ENCODE measurements at places on chromosomes 13 and 19.

DNA sequence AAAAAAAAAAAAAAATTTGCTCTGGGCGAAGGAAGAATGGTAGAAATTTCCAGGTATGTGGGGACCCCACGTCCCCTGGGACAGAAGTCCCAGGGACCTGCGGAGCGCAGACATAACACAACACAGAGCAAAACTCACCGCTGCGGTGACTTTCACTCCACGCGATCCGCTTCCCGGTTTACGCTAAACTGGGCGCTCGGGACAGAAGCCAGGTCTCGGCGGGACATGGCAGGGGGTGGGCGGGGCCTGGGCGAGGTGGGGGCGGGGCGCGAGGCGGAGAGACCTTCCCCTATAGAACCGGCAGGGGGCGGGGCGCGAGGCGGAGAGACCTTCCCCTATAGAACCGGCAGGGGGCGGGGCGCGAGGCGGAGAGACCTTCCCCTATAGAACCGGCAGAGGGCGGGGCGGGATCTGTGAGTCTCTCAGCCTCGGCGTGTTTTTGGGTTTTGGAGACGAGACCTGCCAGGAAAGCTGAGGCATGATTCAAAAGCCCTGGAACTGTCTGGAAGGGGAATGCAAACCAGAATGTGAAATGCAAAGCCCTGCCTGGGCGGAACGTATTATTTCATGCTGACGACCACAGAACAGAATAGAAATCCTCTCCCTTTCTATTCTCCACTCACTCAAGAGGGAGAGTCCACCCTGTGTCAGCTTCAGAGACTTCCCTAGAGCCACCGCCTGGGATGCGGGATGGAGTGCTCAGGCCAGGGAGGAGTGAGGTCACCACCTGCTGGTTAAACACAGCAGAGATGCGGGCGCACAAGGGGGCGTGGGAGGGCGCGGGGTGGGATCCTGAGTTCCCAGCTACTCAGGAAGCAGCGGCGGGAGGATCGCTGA, 20.2 kb upstream of the ERVV-1 start:
- DNase-seq, result peak; percentile 84

GRCh38 chr19:16541526-16542044, 652 bp downstream of the CHERP start:
- DNase-seq, result no peak

- no peak for DNase-seq
Measured at GRCh38 chr19:46058778-46059177, 18.0 kb upstream of the IGFL4 start.

DNA sequence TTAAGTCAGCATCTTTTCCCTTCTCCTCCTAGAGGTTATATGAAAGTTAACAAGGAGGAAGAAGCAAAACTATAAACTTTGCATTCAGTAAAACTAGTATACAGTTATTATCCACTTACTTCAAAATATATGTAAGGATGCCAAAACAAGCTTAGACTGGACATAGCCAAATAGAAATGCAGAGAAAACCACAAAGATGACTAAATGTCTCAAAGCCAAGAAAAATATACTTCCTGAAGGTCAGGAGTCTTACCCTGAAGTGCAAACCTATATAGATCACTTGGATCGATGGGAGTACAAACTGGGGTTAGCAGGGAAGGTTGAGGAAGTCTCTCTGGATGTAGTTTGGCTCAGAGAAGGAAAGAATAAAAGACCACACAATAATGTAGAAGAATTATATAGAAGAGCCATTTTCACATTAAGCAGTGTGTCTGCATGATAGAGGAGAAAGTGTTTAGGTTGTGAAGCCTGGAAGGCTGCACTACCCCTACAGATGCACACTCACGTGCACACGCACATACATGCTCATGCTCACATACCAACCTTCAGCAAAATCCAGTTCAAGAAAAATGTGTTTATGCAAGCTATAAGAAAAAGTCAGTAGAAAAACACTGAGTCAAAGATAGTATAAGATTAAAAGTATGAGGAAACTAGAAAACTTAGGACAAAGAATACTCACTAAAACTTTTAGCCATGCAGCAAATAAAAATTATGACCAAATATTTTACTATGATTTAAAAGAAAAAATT, 112.1 kb upstream of the RXFP2 start:
- DNase-seq, result no peak

- DNase-seq, result no peak
Measured at GRCh38 chr13:59728896-59729545, 434.7 kb downstream of the DIAPH3 start.

DNA sequence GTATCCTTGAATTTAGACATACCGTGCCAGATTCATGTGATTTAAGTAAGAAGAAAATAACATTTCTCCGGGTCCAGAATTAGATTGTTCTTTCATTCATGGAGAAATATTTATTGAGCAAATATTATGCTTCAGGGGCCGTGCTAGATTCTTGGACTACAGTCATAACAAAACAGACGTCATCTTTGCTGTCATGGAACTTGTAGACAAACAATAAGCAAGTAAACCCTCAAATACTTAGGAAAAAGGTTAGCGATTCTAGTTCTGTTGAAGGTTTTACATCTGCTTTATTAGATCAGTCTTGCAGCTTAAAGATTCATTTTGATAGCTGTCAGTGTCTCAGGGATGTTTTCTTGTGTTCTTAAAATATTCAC, 16.9 kb downstream of the ZNF507 start:
- no peak for DNase-seq

- peak; percentile 66 for DNase-seq
Measured at GRCh38 chr19:8571006-8571411, 6.2 kb downstream of the MYO1F start.
